ENCODE measurements at places on chromosomes 7 and 10. TPM values are rescaled to one million over a fixed set of nuclear protein-coding genes. Genes with fewer than 3 reads are reported as not detected.
A peak's percentile ranks its signal among the peaks of the same experiment; 100 is the strongest.

The PLXDC2 gene
- 19.4 TPM for total RNA-seq

- no peak overlapping the region for H3K4me3 ChIP-seq
- H3K27me3 ChIP-seq = no peaks in the 10 kb centered on the region
- peak overlapping the region; percentile 65 for H3K27ac ChIP-seq
- H3K4me1 ChIP-seq = peaks cover 54% of the 10 kb centered on the region
- no peak for DNase-seq
Measured at GRCh38 chr10:84337199-84337598, 8.8 kb downstream of the CCSER2 start.

GRCh38 chr7:13641714-13642113, 347.8 kb downstream of the ETV1 start:
- H3K4me3 ChIP-seq = no peak overlapping the region
- no peaks in the 10 kb centered on the region for H3K27me3 ChIP-seq
- H3K27ac ChIP-seq = no peak overlapping the region
- no peaks in the 10 kb centered on the region for H3K4me1 ChIP-seq

- H3K4me1 ChIP-seq = peaks cover 31% of the 10 kb centered on the region
- H3K27me3 ChIP-seq = no peaks in the 10 kb centered on the region
- H3K36me3 ChIP-seq = no peaks in the 10 kb centered on the region
Measured at GRCh38 chr10:77079592-77080300, 557.9 kb downstream of the KCNMA1 start.

DNA sequence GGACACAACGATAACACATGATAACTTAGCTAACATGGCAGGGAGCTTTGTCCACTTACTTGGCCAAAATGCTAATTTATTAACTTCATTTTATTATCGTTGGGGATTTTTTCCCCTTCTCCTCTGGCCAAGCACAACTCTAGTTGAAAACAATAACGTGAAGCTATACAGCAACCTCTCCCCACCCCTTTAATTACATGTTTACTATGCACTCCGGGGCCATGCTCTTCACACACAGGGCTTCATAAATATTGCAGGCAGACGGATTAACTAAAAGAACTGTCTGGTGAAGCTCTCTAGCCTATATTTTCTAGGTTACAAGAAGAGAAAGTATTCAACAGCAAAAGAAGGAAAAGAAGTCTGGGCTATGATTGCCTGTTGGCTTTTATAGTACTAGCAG, 51.7 kb downstream of the XRCC2 start:
- H3K4me3 ChIP-seq = no peak overlapping the region
- no peaks in the 10 kb centered on the region for H3K36me3 ChIP-seq
- no peaks in the 10 kb centered on the region for H3K4me1 ChIP-seq
- H3K27me3 ChIP-seq = no peaks in the 10 kb centered on the region

- H3K27ac ChIP-seq = no peak overlapping the region
- no peaks in the 10 kb centered on the region for H3K4me1 ChIP-seq
- DNase-seq = no peak
Measured at GRCh38 chr7:110669410-110669809, 421.5 kb upstream of the LRRN3 start.

GRCh38 chr10:63267414-63268148, 134.5 kb downstream of the NRBF2 start:
- H3K27ac ChIP-seq = peak overlapping the region; percentile 97
- H3K4me3 ChIP-seq = peak overlapping the region; percentile 67
- DNase-seq = peak; percentile 69
- no peaks in the 10 kb centered on the region for H3K36me3 ChIP-seq

DNA sequence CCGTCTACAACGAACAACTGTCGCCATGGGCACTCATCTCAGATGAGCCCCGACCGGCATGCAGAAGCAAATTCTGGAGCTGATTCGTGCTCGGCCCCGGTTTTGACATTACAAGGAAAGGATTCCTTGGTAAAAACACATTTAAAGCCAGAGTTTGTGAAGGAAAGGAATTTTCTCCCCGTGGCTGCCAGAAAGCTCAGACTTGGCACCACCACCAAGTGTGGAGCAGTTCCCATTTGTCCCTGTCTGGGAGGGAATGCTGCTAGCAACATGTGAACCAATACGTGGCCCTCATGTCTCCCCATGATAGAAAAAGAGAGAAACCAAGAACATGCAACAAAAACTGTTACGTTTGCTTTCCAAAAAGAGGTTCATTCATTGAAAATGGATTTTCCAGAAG, 55.2 kb upstream of the DDC start:
- H3K4me3 ChIP-seq = no peak overlapping the region
- no peaks in the 10 kb centered on the region for H3K27me3 ChIP-seq
- peak overlapping the region; percentile 14 for H3K27ac ChIP-seq
- peaks cover 4% of the 10 kb centered on the region for H3K36me3 ChIP-seq

GRCh38 chr7:16260236-16260728, 161.1 kb downstream of the CRPPA start:
- no peaks in the 10 kb centered on the region for H3K36me3 ChIP-seq
- no peak for DNase-seq
- no peaks in the 10 kb centered on the region for H3K4me1 ChIP-seq
- H3K27me3 ChIP-seq = no peaks in the 10 kb centered on the region
- H3K27ac ChIP-seq = no peak overlapping the region
- H3K4me3 ChIP-seq = no peak overlapping the region

GRCh38 chr10:58951087-58951486, 225.4 kb upstream of the PHYHIPL start:
- no peak for DNase-seq
- H3K4me3 ChIP-seq = no peak overlapping the region
- H3K36me3 ChIP-seq = no peaks in the 10 kb centered on the region
- no peaks in the 10 kb centered on the region for H3K4me1 ChIP-seq

- no peaks in the 10 kb centered on the region for H3K27me3 ChIP-seq
- H3K4me3 ChIP-seq = no peak overlapping the region
- H3K27ac ChIP-seq = no peak overlapping the region
- no peaks in the 10 kb centered on the region for H3K36me3 ChIP-seq
Measured at GRCh38 chr7:115805458-115805857, 225.1 kb downstream of the TFEC start.

Data from GM23338 (cell line).